Activated naive CD4-positive, alpha-beta T cell treated with anti-CD3 and anti-CD28 coated beads for 36 hours (primary cell): ENCODE measurements at places on chromosomes 1 and 21. TPM values are rescaled to one million over a fixed set of nuclear protein-coding genes. Genes with fewer than 3 reads are reported as not detected.

Gene FGR
- total RNA-seq: 0.14 TPM

DNA sequence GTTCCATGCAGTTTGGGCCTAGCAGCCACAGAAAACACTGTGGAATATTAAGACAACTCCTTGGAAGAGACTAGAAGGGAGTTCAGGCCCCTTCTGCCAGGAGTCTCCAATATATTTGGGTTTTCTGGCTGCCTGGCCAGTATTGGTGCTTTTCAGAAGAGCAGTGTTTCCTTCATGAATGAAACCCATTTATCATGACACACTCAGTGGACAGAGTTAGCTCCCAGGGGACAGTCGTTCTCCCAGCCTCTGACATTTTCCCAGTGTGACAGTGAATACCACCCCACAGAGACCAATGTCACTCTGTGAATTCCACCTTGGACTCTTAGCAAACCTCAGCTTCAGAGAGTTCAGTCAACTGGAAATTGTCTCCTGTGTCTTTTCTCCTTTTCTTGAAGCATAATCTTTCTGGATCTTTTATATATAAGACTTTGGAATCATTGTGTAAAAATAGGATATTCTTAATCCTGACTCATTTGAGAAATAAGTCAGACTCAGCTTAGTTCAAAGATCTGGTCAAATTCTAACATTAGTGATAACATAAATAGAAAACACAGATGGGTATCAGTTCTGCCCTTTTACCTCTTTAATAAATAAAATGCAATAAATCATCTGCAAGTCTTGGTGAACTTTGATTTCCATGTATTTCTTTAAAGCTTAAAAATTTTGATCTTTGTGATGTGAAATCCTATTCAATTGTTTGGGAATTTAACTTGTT is 40.4 kb downstream of the GNG12 start:
- H3K36me3 ChIP-seq: no peaks in the 10 kb centered on the region
- H3K27me3 ChIP-seq: no peaks in the 10 kb centered on the region
- H3K4me1 ChIP-seq: no peaks in the 10 kb centered on the region

DNA sequence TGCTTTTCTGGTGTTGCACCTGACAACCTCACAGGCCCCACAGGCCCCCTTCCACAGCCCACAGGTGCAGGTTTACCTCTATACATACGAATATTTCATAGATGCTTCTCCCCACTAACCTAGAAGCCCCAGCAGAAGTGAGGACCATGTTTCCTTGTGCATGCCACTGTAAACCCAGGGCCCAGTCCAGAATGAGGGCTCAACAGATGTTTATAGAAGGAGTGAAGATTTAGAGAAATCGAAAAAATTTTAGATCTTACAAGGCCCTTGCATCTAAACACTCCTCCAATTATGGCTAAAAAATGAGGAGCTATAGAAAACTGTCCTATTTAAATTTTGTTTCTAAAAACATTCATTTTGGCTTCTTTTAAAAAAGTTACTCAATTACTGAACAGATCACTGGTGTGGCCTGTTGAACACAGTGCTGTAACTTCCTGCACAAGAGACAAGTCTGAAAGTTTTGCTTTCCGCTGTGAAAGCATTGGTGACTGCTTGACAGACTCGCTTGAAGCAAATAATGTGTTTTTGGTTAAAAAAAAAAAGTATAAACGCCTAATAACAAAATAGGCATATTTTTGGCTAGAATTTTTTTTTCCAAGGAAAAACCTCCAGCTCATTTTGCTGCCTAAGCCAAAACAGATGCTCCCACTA is 1.2 kb downstream of the ABCB10 start:
- peaks cover 5% of the 10 kb centered on the region for H3K36me3 ChIP-seq
- peak; percentile 54 for DNase-seq
- peak overlapping the region; percentile 81 for H3K4me3 ChIP-seq
- no peaks in the 10 kb centered on the region for H3K27me3 ChIP-seq
- peaks cover 29% of the 10 kb centered on the region for H3K4me1 ChIP-seq
- H3K27ac ChIP-seq: peak overlapping the region; percentile 79

DNA sequence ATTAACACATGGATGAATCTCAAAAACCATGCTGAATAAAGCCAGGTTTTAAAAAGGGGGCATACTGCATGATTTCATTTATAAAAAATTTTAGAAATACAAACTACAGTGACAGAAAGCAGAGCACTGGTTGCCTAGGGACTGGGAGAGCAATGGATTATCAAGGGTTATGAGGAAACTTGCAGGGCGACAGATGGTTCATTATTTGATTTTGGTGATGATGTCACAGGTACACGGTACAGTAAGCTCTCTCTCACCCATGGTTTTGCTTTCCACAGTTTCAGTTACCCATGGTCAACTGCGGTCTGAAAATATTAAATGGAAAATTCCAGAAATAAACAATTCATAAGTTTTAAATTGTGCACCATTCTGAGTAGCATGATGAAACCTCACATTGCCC is 14.1 kb downstream of the VAMP4 start:
- no peak overlapping the region for H3K4me3 ChIP-seq
- no peaks in the 10 kb centered on the region for H3K27me3 ChIP-seq
- peaks cover 10% of the 10 kb centered on the region for H3K4me1 ChIP-seq
- H3K27ac ChIP-seq: no peak overlapping the region

DNA sequence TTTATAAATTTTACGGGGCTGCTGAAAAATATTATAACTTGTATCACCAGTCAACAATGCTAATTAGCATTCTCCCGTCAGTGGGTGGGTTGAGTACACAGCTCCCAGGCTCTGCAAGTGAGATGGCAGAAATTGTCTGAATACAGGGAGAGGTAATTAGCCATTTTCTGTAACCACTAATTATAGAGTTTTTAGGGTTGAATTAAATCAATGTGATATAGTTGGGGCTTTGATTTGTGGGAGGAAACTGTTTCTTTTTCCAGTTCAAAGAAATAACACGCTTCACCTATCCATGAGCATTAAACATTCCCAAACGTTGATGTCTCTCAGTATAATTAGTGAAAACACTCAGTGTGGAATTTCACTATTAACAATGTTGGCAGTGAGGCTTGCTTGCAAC is 1.5 kb downstream of the VANGL1 start:
- H3K36me3 ChIP-seq: peaks cover 2% of the 10 kb centered on the region
- DNase-seq: no peak
- H3K27me3 ChIP-seq: peaks cover 38% of the 10 kb centered on the region

Gene FBXO44
- 21.6 TPM for total RNA-seq
